NCI-H2029 (cell line): ENCODE measurements at places on chromosomes 4 and X.

GRCh38 chr4:34566091-34566490 is 1678.2 kb downstream of the ARAP2 start:
- DNase-seq, result no peak

DNA sequence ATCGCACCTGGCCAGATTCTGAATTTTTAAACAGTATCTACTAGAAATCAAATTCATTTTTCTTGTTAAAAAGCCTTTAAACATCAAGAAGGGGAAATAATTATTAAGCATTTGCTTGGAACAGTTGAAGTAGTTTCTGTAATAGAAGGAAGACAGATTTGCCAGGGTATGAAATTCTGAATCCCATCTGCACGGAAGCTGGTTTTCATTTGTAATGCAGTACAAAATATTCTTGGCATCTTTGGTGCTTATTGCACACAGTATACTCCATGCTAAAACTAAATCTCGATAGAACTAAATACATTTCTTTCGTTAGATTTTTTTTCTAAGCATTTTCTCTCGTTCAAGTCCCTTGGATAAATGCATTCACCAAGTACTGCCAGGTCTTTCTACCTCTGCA is 25.3 kb downstream of the TRIM2 start:
- DNase-seq, result no peak

DNA sequence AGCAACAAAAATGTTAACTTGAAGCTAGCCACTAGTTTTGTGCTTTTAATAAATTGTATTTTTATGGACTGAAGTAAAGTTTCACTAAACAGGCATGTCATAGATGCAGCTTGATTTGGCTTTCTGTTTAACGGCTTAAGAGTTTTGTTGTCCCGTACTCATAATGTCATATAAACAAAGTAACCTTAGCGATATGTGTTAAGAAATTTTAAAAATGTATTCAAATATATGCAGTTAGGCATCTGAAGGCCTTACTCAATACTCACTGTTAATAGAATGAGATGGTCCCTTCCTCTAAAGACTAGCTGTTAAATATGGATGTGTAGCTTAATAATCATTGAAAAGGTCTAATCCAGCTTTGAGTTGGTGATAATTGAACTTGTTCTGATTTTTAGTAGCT is 1.0 kb upstream of the SCLT1 start:
- no peak for DNase-seq

GRCh38 chr4:171390626-171391025 is 422.6 kb upstream of the GALNTL6 start:
- DNase-seq, result no peak

- no peak for DNase-seq
Observed at GRCh38 chr4:74206088-74206825, 48.3 kb downstream of the MTHFD2L start.

DNA sequence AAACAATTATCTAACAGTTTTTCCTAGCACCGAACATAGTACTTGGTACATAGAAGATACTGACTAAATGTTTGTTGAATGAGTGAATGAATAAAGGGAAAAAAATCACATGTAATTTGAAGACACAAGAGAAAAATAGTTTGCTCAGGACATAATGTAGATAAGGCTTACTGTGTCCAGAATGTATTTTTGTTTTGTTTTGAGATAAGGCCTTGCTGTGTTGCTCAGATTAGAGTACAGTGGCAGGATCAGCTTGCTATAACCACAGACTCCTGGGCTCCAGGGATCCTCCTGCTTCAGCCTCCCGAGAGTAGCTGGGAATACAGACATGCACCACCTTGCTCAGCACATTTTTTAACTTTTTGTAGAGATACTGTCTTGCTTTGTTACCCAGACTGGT is 6.5 kb downstream of the FAM199X start:
- no peak for DNase-seq

- DNase-seq, result no peak
Observed at GRCh38 chrX:39750848-39751247, 346.9 kb downstream of the BCOR start.

- no peak for DNase-seq
Observed at GRCh38 chrX:149916745-149917392, 12.5 kb upstream of the HSFX4 start.

- DNase-seq, result no peak
Observed at GRCh38 chrX:12002876-12003275, 135.4 kb upstream of the FRMPD4 start.

DNA sequence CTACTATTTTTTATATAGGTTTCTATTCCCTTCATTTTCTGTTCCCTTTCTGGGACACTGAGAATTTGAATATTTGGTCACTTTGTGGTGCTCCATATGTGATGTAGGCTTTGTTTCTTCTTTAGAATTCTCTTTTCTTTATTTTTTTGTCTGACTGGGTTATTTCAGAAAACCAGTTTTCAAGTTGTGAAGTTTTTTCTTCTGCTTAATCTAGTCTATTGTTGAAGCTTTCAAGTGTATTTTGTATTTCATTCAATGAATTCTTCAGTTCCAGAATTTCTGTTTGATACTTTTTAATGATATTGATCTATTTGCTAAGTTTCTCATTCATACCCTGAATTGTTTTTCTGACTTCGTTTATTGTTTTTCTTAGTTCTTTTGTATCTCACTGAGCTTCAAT is 96.2 kb upstream of the HAND2 start:
- no peak for DNase-seq

DNA sequence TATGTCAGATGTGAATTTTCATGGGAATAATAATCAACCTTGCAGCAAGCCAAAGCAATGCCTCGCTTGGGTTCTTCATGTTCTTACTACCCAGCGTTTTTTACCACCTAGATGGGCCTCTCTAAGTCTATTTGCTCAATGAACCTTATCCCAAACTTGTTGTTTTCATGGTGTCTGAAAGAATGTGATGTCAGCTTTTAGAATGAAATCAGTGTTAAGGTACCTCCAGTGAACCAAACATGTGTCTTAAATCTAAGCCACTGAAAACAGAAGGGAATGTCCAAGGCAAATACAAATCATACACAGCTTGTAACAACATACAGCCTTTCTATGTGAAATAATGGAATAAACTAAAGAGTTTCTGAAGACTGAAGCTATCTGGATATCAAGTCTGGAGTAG is 6.7 kb downstream of the EPGN start:
- DNase-seq, result no peak

DNA sequence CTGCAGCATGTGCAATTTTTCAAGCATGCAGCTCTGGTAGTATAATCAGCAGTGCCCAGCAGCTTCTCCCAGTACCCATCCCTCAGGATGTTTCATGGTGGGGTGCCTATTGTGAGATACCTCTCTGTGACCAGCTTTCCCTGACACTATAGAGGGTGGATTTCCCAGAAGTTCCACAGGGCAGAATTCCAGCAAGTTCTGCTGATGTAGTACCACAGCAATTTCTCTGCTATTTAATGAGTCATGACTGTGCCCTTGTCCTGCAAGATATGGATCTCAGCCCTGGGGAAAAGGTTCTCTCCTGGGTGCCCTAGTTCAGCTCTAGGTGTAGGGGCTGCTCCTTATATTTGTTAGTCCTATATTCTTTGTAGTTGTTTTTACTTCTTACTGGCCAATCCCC is 174.8 kb downstream of the ENOX2 start:
- DNase-seq, result no peak

GRCh38 chr4:105215609-105216313 is 69.1 kb downstream of the TET2 start:
- no peak for DNase-seq

DNA sequence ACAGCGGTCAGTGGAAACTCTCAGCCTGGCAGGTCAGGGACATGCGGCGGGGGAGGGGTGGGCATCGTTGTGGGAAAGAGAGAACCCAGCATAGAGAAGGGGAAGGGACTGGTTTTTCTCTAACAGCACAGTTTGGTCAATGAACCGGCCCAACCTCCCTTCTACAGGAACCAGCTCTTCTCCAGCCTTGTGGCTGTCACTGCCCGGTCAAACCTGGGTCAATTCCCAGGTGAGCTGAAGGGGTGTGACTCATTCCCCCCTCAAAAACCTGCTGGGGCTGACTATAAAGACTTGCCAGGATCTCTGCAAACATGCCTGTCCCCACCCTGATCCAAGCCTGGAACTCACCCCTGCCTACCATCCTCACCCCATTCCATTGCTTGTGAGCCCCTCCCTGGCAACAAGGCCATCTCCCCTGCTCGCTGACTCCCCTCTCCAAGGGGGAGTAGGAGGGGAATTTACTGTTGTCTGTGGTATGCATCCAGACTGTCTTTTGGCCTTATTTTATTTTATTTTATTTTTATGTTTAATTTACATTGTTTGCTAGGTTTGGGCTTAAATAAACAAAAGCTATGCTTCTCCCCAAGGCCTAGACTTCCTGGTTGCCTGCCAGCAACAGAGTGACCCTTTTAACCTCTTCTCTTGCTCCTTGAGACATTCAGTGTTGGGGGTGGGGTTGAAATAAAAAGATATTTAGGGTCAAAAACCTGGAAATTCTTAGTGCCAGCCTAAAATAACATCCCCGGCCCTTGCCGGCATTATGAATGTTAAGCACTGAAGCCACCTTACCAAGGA is 49.6 kb downstream of the TSC22D3 start:
- DNase-seq, result no peak

- DNase-seq, result no peak
Observed at GRCh38 chr4:115671581-115671980, 558.2 kb upstream of the NDST4 start.
